Frontal cortex (tissue), 4 donors: ENCODE measurements at places on chromosomes 1 and 21. TPM values are rescaled to one million over a fixed set of nuclear protein-coding genes. Genes with fewer than 3 reads are reported as not detected.
A peak's percentile ranks its signal among the peaks of the same experiment; 100 is the strongest.

- peak; percentile 57 for DNase-seq
These were observed at the start of gene CR1L for GRCh38 chr1:207644852-207645634. CR1L (plus strand) TSS chr1:207645133; CDS start chr1:207645234, 101 bp downstream.

GRCh38 chr21:45941338-45941710 lies 40.2 kb upstream of the COL6A1 start:
- DNase-seq: no peak

- DNase-seq: no peak
These were observed 72.2 kb upstream of the DPT start for GRCh38 chr1:168801032-168801745.

- no peak for DNase-seq
These were observed 25.3 kb upstream of the LRRC8B start for GRCh38 chr1:89499320-89499719.

DNA sequence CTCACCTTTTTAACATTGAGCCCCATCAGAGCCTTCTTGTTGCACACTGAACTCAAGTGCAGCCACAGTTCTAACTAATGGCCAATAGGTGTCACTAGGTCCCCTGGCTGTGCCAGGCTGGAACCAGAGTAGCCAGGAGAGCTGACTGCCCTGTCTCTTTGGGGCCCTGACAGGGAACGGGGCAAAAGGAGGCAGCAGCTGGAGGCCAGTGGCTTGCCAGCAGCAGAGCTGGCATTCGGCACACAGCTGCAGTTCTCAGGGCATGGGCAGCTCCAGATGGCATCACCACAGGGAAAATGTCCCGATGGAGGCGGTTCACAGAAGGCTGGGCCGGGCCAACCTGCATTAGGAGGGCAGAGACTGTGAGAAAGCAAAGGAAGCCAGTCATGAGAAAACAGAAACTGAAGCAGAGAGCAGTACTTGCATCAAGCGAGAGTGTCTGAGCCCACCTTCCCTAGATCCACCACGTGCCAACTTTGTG lies 188.6 kb downstream of the FCRL5 start:
- DNase-seq: no peak

GRCh38 chr1:78649628-78650027 lies at the start of gene IFI44:
IFI44 (plus strand) TSS chr1:78649831; CDS start chr1:78650196, 365 bp downstream.
- DNase-seq: peak; percentile 31

- DNase-seq: no peak
These were observed 11.5 kb downstream of the ABL2 start for GRCh38 chr1:179217943-179218507.

DNA sequence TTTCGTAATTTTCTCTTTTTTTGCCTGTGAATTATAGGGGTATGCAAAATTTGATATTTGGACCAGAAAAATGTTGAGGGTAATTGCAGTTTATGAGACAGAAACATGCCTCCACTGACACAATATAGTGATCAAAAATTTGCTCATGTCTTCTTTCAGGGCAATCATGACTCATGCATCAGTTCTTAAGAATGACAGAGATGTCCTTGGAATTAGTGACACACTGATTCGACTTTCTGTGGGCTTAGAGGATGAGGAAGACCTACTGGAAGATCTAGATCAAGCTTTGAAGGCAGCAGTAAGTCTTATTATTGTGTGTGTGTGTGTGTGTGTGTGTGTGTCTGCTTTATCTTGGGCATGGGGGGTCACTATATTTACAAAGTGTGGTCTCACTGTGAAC lies 27.5 kb downstream of the CTH start:
- DNase-seq: no peak

DNA sequence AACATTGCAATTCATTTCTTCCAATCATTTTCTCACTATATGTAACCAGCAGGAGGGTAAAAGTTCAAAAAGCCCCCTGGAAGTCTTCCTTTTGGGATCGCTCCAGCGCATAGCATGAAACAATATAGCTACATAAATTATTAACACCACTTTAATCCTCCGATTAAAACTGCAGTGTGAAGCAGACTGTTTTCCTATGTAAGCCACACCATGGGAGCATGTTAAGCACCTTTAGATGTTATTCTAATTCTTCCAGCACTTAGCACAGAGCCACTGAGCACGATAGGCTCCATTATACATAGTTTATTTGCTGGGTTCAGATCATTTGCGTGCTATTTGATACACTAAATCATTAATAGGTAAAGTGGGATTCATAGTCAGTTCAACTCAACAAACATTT lies 18.4 kb upstream of the GADD45A start:
- DNase-seq: no peak

DNA sequence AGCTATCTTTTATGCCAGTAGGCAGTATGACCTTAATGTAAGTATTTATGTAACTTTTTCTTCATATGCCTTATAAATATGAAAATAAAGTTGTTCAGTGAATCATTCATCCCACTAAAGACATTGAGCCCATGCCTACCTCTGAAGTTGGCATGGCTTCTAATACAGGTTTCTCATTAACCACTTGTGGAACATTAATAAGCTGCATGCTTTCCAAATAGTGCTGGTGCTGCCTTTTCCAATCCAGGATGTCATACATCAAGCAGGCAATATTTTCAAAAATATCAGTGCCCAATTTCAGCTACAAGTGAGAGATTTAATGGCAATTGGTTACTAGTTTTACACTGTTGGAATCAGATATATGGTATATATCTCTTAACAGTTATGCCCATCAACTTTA lies 92.0 kb downstream of the SPAG17 start:
- no peak for DNase-seq

- DNase-seq: no peak
These were observed 178.4 kb downstream of the MIS18A start for GRCh38 chr21:32100423-32100822.

DNA sequence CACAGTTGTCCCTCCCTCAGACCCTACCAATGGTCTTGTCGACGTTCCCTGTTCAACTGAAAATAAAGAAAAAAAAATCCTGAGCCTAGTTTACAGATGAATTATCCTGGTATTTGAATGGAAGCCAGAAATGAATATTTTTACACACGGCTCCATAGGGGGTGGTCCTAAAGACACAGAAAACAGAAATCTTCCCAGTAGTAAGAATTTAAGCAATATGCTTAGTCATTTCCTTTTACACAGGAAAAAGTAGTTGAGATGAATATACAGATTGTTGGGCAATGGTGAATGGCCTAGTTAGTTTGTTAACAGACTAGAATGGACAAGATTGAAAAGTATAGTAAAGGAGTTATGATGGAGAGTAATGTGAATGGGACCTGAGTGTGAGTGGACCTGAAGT lies 67.4 kb downstream of the RGS18 start:
- DNase-seq: no peak

DNA sequence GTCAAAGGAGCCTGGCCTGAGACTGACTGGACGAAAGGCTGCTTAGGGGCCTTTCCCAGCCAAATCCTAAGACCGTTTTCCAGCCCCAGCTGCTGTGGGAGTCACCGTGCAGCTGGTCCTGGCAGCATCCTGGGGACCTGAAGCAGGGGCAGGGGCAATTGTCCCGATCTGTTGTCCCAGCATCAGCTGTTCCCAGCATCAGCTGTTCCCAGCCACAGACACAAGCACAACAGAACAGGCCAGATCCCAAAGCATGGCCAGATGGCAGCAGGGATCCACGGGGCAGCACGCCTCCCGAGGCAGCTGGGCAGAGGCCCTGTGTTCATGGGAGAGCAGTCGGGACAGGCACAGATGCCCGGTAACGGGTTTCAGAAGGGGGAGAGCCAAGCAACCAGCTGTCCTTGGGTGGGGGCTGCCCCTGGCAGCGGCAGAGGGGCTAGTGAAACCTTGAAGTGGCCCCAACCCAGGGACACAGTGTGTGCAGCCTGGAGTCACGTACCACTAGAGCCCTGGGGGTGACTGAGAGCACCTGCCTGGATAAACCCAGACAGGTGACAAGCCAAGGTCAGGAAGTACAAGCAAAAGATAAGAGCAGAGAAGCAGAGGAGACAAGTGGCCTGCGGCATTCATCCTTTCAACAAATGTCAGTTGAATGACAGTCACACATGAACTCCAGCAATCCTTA lies 13.3 kb downstream of the CELA2B start:
- no peak for DNase-seq

GRCh38 chr1:88890791-88891317 lies 513 bp downstream of the GTF2B start:
- peak; percentile 22 for DNase-seq

DNA sequence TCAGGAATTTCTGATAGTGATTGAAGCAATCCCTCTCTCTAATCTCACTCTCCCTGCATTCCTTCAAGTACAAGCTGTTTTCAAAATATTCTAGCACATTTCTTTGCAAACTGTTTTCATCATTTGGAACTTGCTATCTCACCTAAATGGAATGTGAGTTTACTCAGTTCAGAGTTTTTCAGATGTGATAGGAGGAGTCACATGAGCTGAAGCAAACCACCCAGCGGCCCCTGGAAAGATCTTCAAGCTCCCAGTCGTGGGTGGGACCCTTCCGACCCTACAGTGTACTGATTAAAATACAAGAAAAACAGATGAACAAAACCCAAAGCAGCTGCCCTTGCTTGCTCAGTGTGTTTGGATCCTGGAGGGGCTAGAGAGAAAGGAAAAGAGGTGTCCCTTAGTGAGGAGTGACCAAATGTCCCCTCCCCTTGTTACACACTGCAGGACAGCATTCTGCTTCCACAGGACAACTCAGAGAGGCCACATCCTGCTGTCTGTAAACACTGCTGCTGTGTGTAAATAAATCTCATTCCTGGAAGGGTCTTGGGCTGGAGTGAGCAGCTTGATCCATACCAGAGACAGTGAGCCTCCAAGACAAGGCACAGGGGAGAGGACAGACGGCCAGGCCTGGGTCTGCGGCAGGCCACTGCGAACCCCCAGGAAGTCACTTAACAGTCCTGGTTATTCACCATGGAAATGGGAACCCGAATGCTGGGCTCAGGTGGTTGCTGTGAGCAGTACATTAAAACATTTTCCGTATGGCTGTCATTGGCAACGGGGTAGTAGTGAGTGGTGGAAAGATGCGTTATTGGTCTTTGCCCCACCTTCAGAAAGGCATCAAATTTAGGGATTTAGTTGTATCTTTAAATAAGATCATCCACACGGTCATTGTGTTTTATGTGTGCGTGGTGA lies 229.2 kb downstream of the RHOU start:
- DNase-seq: no peak

DNA sequence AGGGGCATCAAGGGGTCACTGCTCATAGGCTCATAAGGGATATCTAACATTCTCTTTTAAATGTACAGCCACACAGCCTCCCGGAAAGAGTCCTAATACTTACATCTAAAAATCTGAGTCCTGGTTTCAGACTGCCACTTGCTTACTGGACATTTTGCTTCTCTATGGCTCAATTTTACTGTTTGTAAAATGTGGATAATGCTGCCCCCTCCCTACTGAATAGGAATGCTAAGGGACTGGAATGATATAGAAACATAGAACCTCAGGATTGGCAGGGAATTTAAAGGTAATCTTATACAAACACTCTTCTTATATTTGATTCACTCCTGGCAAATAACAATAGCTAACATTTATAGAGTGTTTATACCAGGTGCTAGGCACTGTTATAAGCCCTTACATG lies 910 bp upstream of the TNR start:
- no peak for DNase-seq

- DNase-seq: no peak
These were observed 8.3 kb upstream of the MEF2D start for GRCh38 chr1:156508955-156509234.

- DNase-seq: peak; percentile 33
These were observed 3.5 kb downstream of the PPP1R15B start for GRCh38 chr1:204408074-204408507.

DNA sequence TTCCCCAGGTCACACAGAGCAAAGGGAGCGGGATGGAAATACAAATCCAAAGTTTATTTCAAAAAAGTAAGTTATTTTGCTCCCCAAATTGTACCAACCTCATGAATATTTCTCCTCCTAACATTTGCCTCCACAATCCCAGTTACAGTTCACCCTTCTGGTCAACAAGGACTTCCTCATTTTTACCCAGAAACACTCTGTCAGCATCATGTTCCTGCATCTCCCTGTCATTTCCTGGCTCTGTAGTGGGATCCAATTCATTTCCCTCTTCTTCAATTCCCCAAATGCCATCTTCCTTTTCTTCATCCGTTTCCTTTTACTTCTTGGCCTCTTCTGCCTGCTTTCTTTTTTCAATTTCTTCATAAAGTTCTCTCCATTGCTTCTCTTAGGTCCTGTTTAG lies 32.0 kb upstream of the EPS15 start:
- no peak for DNase-seq

GRCh38 chr1:57282411-57282810 lies 141.4 kb downstream of the DAB1 start:
- no peak for DNase-seq

GRCh38 chr1:198228925-198229324 lies 72.1 kb downstream of the NEK7 start:
- DNase-seq: no peak

- no peak for DNase-seq
These were observed 23.8 kb downstream of the PTPRF start for GRCh38 chr1:43554444-43554992.

GRCh38 chr1:39876144-39876543 lies 7.2 kb downstream of the TRIT1 start:
- no peak for DNase-seq

- no peak for DNase-seq
These were observed 815.6 kb upstream of the NEGR1 start for GRCh38 chr1:73097917-73098316.

DNA sequence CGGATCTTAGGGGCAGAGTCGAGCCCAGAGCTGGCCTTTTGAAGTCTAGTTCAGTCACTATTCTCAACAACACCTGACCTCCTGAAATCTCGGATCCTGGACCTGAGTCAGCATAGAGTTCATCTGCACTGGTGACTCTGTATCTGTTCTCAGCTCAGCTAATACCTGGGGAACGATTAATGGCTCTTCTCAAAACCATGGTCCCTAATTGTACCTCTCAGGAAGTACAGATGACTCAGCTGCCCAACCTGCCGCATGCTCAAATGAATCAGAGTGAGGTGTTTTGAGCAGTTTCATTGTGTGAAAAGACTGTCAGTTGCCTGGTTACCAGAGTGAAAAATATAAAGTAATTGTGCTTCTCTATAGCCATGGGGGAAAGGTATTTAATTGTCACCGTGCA lies 89.2 kb downstream of the SLC35F3 start:
- DNase-seq: no peak

GRCh38 chr21:27134516-27134915 lies 167.6 kb upstream of the ADAMTS5 start:
- DNase-seq: no peak

The ALDH9A1 gene
- 63.6 TPM for total RNA-seq

The BMP8A gene
- 0.41 TPM for total RNA-seq

The S100A5 gene
- total RNA-seq: not detected

The CELA2A gene
- not detected for total RNA-seq

The HLCS gene
- 23.2 TPM for total RNA-seq

The APOBEC4 gene
- not detected for total RNA-seq

The CDKN2C gene
- total RNA-seq: 6.1 TPM

The NMNAT2 gene
- 34.2 TPM for total RNA-seq

The PLPPR5 gene
- total RNA-seq: 70.9 TPM

The CD1E gene
- not detected for total RNA-seq

The CSF3R gene
- total RNA-seq: 1.2 TPM

The AP4B1 gene
- 27.3 TPM for total RNA-seq

The MOV10 gene
- 5.3 TPM for total RNA-seq

The NRIP1 gene
- 113 TPM for total RNA-seq

The CCDC185 gene
- not detected for total RNA-seq

The TMPRSS2 gene
- not detected for total RNA-seq
